ENCODE measurements at places on chromosomes 1 and 21.
A peak's percentile ranks its signal among the peaks of the same experiment; 100 is the strongest.

GRCh38 chr1:207861442-207862177 lies 49.3 kb downstream of the CD34 start:
- DNase-seq: no peak

DNA sequence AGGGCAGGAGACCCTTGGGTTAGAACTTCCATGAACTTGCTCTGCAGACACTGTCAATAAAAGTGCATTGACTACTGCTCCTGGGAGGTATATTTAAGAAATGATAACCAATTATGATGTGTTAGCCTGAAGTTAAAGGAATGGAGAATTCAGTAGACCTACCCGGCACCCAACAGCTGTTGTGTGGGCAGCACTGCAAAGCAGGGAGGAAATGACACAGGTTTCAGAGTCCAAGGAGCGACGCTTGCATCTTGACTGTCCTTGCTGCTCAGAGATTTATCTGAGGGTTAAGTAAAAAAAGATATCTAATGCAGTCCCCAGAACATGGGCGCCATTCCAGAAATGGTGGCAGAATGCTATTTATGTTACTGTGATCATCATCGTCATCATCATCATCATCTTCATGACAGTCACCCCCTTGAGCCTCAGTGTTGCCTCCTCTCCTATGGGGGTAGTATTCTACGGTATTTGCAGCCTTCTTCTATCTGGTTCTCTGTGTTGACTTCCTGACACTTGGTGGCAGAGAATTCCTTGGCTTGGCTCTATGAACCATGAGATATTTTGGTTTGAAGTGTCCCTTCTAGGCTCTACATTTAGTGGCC lies 225.9 kb downstream of the KAZN start:
- DNase-seq: no peak

DNA sequence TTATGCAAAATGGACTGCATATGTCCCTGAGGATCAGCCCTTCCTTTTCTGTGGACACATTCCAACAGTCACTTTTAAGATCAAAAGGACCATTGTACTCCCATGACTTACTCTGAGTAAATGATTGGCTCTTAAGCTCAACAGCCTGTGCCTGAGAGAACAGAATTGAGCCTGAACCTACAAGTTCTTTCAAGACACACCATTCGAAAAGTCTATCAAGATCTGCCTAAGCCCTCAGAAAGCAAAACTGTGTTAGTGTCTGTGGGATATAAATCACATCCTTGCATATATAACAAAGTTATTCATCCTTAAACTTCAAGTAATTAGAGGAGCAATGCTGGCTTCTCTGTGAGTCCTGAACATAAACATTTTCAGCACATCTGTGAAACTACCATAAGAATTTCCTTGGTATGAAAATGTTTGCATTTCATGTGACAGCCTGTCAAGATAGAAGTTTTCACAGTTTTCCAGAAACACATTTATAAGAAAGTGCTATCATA lies 41.6 kb downstream of the PCNX2 start:
- no peak for DNase-seq

GRCh38 chr1:116987256-116987555 lies 14.4 kb upstream of the CD101 start:
- no peak for DNase-seq

- DNase-seq: no peak
These were observed 34.5 kb upstream of the RALGPS2 start for GRCh38 chr1:178690496-178690895.

DNA sequence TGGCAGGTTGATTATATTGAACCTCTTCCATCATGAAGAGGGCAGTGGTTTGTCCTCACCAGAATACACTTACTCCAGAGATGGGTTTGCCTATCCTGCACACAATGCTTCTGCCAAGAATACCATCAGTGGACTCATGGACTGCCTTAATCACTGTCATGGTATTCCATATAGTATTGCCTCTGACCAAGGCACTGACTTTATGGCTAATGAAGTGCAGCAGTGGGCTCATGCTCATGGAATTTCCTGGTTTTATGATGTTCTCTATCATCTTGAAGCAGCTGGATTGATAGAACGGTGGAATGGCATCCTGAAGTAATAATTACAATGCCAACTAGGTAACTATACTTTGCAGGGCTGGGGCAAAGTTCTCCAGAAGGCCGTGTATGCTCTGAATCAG lies 16.6 kb upstream of the GBP6 start:
- no peak for DNase-seq

DNA sequence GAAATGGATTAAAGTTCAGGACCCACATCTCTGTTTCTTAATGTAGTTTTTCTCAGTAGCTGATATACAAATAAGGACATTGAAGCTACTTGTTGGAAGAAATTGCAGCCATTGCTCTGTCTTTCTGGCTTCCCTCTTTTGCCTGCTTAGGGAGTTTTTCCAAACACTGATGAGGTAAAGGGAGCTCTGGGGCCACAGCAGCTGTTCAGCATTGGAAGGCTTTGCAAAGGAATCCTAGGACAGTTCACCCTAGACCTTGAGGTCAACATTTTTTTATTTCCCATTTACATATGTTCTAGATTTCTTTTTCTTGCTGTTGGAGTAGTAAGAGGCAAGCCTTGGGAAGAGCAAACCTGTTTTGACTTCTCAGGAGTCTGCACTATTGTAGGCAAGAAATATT lies 126.9 kb upstream of the PLPPR5 start:
- DNase-seq: no peak

- DNase-seq: no peak
These were observed 173.0 kb downstream of the PGBD5 start for GRCh38 chr1:230253150-230253549.

- no peak for DNase-seq
These were observed 1.2 kb upstream of the BNIPL start for GRCh38 chr1:151035167-151035566.

DNA sequence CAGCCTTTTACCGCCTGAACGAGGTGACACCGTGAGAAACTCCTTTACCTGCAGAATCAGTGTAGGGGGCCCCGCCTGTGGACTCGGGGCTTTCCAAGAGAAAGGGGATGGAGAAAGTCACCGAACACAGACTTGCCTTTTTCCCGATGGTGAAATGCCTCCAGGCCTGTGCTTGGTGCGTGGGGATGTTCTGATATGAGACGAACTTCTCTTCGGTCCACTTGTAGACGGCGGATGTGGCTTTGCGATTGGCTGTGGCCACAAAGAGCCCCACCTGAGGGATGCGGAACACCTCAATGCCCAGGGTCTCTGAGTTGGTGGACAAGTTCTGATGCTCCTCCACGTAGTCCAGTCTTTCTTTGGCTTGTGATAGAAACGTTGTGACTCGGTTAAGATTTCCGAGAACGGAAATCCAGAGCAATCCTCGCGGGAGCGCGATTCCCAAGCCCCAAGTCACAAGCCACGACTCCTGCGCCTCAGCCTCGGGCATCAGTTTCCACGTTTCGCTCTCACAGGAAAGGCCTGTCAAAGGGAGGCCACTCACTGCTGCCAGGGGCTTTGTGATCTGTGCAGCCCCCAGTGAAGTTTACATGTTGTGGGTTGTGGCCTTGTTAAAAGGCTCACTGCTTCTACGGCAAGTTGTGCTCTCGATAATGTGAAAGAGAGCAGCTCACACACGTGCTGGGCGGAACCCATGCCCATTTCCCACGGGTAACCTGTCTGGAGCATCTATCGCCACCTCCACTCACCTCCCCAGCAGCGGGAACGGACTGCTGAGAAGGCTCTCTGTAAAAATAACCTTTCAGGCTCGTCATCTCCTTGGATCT lies 12.6 kb downstream of the KRTAP10-1 start:
- peak; percentile 49 for DNase-seq

GRCh38 chr1:119027759-119028158 lies 39.6 kb upstream of the TBX15 start:
- DNase-seq: no peak

DNA sequence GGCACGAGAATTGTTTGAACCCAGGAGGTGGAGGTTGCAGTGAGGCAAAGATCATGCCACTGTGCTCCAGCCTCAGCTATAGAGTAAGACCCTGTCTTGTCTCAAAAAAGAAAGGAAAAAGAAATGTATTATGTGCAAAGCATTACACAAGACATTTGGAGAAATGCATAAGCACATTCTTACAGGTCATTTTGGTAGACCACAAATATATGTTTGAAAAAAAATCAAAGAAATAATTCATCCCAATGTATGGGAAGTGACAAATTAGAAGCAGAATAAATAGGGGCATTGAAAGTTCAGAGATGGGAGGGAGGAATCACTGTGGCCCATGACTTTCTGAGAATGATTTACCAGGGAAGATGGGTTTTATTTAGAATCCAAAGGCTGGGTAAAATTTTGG lies 283.5 kb upstream of the ADAMTS5 start:
- no peak for DNase-seq

- no peak for DNase-seq
These were observed 39.6 kb downstream of the LGR6 start for GRCh38 chr1:202233171-202233570.

- no peak for DNase-seq
These were observed 83.2 kb downstream of the SH3GLB1 start for GRCh38 chr1:86787621-86788020.

DNA sequence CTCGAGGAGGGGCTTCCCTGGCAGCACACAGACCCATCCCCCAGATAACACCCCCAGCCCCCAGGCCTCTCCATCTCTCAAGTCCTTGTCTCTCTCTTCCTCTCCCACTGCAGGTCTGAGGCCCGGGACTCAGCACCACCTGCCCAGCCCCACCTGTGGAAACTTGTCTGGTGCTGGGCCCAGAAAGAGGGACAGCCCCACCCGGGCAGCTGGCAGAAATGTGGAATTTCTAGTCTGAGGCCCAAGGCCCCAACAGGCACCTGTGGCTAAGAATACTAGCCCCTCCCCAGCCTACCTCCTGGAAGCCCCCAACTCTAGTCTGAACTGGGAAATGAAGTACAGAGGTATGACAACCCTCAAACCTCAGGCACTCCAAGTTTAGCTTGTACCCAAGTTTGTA lies 15.4 kb downstream of the TTC39A start:
- DNase-seq: no peak

GRCh38 chr1:24018611-24019580 lies 38.8 kb upstream of the SRSF10 start:
- peak; percentile 95 for DNase-seq

DNA sequence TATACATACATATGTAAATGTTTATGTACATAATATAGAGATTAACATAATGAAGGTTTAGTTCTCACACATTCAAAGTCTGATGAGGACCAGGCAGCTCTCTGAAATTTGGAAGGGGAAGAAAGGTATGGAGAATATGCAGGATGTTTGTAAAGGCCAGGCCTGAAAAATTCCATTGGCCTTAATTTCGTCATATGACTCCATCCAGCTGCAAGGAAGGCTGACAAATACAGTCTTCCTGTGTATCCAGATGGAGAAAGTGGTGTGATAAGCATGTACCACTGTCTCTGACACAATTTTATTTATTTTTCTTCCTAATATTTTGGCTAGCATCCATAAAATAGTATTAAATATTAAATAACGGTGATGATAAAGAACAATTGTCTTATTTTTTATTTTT lies 6.3 kb upstream of the SGIP1 start:
- DNase-seq: no peak

GRCh38 chr1:113456967-113457366 lies 66.7 kb downstream of the MAGI3 start:
- DNase-seq: no peak

DNA sequence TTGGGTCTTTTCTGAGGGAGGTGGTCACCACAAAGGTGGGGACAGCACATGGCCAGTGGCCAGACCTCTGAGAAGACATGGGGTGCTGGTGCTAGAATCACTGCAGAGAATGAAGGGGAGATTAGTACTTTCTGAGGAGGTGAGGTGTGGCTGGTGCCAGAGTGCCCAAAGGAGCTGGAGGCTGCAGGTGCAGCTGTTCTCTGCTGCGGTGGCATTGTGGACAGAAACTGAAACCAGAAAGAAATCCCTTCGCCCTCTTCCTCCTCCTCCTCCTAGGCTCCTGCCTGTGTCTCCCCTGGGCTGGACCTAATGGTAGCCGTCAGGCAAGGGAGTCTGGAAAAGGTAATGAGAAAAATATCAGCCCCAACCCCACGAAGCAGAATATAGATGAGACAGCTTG lies 261.7 kb downstream of the TM2D1 start:
- DNase-seq: no peak

DNA sequence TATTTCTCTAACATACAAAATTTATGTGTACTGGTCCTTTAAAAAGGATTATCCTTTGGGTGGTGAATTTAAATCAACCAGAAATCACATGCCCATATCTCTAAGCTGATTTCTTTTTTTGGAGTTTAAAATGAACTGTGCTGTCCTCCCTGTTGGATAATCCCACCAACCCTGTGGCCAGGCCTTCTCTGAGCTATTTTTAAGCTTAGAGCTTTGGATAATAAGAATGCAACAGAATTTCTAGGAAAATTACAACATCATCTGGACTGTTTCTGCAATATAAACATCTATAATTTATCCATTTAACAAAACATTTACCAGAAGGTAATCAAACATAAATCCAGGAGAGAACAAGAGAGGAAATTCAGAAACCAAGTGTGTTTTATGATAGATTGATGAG lies 88.3 kb downstream of the LRRC40 start:
- no peak for DNase-seq

GRCh38 chr1:9201401-9202239 lies 33.0 kb upstream of the H6PD start:
- no peak for DNase-seq

DNA sequence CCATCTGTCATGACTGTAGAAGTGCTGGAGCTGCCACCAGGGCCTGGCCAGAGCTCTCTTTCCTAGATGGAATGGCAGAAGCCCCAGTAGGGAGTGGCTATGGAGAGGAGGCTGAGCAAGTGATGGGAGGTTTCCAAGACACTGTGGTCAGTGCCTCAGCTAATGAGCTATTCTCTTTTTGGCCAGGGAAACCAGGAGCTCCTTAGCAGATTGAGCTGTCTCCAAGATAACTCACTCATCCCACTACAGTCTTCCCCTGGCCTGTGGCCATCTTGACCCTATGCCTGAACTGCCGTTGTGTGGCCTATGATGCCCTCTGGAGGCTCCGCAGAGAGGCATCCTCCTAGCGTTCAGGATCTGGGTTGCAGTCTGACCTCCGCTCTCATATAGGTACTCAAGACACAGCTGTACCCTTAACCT lies 60.5 kb downstream of the ERI3 start:
- no peak for DNase-seq

- no peak for DNase-seq
These were observed 173.0 kb downstream of the NFIA start for GRCh38 chr1:61255358-61255703.

DNA sequence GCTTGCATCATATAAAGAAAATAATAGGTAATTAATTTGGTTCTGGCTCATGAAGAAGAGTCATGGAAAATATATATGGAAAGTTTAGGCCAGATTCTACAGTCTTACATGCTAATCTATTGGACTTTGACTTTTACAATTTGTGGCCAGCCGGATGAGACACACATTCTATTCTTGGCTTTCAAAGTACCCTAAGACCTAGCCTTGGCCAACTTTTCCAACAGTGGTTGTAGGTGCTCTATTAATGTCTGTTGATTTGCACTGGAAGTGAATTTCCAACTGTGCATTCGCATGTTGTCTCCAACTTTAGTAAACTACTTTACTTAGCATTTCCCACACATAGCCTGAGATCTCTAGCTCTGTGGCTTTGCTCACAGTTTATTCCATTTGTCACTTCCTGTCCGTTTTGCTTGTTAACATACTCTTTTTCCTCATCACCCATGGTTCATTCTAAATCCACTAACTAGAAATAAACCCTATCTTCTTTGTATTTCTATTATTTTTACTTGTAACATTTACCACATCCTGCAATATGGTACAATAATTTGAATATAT lies 644.0 kb downstream of the PTPRC start:
- DNase-seq: no peak

- DNase-seq: no peak
These were observed 254.0 kb upstream of the POU3F1 start for GRCh38 chr1:38300616-38301015.

All from mesenteric fat pad (tissue), 1 donor.